Esophagus mucosa (tissue), 1 donor: ENCODE measurements at places on chromosomes 1 and 21. TPM values are rescaled to one million over a fixed set of nuclear protein-coding genes. Genes with fewer than 3 reads are reported as not detected.

- ATAC-seq = no peak
Measured at GRCh38 chr1:157958263-157958662, 35.2 kb upstream of the KIRREL1 start.

GRCh38 chr1:111956155-111956771 lies 33.2 kb downstream of the KCND3 start:
- no peak for ATAC-seq

DNA sequence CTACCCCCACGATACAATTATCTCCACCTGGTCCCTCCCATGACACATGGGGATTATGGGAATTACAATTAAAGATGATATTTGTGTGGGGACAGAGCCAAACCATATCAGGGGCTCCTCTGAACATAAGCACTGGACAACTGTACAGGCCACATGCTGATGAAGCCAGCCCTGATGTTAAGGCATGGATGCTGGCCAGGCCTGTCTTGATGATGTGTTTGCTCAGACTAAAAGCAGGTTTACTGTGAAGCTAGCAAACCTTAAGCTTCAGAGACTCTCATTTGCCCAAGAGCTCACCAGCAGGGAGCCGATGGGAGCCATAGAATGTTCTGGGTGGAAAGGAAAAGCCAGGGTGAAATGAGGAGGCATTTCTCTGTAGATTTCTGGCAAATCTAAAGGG lies 135.3 kb upstream of the KCNK1 start:
- ATAC-seq = no peak

DNA sequence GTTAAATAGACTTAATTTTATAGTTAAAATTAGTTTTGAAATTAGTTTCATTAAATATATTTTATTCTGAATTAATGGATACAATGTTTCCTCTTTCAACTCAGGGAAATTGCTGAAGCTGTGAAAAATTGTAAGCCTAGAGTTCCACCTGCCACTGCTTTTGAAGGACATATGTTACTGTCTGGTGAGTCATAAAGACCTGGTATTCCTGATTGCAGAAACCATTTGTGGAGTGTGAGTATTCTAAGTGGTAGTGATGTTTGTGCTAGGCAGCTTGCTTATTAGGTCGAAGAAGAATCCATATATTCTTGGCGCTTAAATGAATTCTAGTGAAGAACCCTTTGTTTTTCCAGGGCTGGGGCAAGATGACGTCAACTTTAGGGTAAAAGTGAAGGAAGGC lies 34.0 kb downstream of the MTR start:
- no peak for ATAC-seq

The PLA2G2A gene
- total RNA-seq = 10.9 TPM

The IVL gene
- total RNA-seq = 145 TPM

The OVAAL gene
- not detected for total RNA-seq

The LCE3E gene
- total RNA-seq = 4.3 TPM

The COL6A1 gene
- total RNA-seq = 17.8 TPM

The LRRIQ3 gene
- total RNA-seq = 0.28 TPM
